HFFc6 (cell line): ENCODE measurements at places on chromosomes 3 and 15. TPM values are rescaled to one million over a fixed set of nuclear protein-coding genes. Genes with fewer than 3 reads are reported as not detected.

The ALG3 gene
- 60.0 and 73.3 TPM in 2 replicates for total RNA-seq

- H3K4me1 ChIP-seq = peaks cover 11% of the 10 kb centered on the region
- DNase-seq = no peak
- no peak overlapping the region for H3K27ac ChIP-seq
- H3K27me3 ChIP-seq = no peaks in the 10 kb centered on the region
- no peak overlapping the region for H3K4me3 ChIP-seq
Observed at GRCh38 chr3:131323792-131324191, 57.8 kb upstream of the NUDT16 start.

- H3K27me3 ChIP-seq = peaks cover 3% of the 10 kb centered on the region; the same call in 1 of the 2 replicates
- no peak overlapping the region for H3K4me3 ChIP-seq
- no peak for DNase-seq
- H3K27ac ChIP-seq = no peak overlapping the region
- H3K36me3 ChIP-seq = no peaks in the 10 kb centered on the region
Observed at GRCh38 chr3:172846706-172847105, 96.2 kb downstream of the ECT2 start.

GRCh38 chr15:41474941-41475340 is 18.7 kb upstream of the ITPKA start:
- H3K27me3 ChIP-seq = peaks cover 4% of the 10 kb centered on the region; the same call in 1 of the 2 replicates
- H3K36me3 ChIP-seq = peaks cover 43% of the 10 kb centered on the region
- no peak overlapping the region for H3K27ac ChIP-seq
- peaks cover 10% of the 10 kb centered on the region for H3K4me1 ChIP-seq
- no peak overlapping the region for H3K4me3 ChIP-seq
